Activated T-helper 1 cell treated with Interleukin-2 at 50 U/mL for 16 hours (primary cell): ENCODE measurements at places on chromosomes 4 and X.
A peak's percentile ranks its signal among the peaks of the same experiment; 100 is the strongest.

DNA sequence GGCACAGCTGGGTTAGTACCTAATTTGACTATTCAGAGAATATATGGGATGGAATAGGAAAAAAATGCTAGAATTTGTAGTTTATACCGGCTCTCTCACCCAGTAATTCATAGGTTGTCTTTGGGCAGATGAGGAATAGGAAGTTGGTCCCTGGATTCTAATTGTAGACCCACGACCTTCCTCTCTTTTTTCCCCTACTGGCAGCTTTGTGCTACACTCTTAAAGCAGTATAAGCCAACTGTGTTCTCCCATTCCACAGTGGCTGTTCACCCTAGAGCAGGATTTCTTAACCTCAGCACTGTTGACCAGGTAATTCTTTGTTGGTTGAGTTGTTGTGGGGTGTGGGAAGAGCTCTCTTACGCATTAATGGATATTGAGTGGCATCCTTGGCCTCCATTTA, 92.9 kb downstream of the FNIP2 start:
- DNase-seq = no peak

DNA sequence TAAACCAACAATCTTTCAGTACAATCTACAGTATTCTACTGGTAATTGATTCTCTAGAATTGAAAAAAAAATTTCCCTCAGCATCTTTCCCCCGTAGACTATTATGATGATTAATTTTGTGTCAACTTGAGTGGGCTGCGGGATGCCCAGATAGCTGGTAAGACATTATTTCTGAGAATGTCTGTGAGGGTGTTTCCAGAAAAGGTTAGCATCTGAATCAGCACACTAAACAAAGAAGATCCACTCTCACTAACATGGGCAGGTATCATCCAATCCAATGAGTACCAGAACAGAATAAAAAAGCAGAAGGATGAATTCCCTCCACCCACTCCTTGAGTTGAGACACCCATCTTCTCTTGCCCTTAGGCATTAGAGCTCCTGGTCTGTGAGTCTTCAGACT, 186.1 kb upstream of the MAB21L2 start:
- no peak for DNase-seq

GRCh38 chr4:1740021-1740545, 18.8 kb downstream of the TACC3 start:
- no peak for DNase-seq

DNA sequence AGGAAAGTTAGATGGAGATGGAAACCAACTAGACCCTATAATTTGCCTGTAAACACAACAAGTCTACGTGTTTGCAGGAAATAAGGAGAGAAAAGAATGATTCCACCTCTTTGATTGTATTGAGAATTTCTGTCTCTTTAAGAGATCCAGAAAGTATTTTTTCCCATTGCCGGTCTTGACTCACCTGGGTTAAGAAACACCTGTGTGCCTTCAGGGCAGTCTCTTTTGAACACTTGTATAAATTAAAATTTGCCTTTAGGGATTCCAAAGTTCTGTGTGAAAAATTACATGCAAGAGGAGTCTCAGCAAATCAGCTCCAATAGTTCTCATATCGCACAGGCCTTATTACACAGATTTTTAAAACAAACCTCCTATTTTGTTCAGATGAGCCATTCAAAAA, 46.0 kb upstream of the SMAD1 start:
- DNase-seq = no peak

GRCh38 chr4:85659610-85660218, 184.8 kb downstream of the ARHGAP24 start:
- no peak for DNase-seq

GRCh38 chr4:183342541-183343533, 20.6 kb upstream of the CLDN24 start:
- DNase-seq = no peak

GRCh38 chrX:107440187-107440586, 9.3 kb upstream of the FRMPD3 start:
- DNase-seq = no peak

DNA sequence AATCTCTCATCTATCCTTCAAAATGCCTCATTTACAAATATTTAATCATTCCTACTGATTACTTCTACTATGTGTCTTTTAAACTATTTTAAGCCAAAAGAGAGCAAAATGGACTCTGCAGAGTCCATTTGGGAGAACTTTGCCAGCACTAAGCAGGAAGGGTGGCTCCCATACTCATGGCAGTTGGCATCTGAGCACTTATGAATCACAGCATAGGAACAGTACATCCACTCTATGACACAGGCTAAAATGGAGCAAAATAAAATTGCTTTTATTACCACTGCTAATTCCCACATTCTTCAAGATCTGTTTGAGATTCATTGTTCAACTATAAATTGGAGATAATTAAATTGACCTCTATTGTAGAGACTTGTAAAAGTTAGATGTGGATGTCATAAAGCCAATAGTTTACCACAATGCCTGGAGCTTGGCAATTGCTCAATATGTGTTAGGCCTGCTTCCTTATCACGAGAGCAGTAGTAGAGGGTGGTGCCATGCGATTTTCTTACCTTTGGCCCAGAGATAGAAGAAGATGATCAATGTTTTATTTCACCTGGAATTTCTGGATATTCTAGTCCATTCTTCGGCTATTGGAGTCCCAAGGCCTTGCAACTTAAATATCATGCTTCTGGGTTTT, 19.1 kb downstream of the HPGD start:
- DNase-seq = no peak

DNA sequence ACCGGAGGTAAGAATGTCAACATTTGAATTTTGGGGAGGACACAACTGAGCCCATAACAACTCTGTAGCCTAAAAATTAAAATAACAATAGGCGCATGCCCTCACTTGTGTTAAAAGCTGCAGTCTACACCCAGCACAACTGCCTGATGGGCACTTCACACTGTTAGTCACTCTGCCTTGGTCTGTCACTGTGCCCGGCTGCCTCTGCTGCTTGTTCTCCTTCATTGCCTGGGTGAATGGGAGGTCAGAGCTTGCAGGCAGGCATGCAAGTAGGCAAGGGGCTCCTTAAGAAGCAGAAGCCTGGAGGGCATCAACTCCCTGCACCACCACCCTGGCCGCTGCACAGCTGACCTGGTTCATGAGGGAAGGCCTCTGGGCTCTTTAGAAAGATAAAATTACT, 374.8 kb downstream of the MID1IP1 start:
- no peak for DNase-seq

DNA sequence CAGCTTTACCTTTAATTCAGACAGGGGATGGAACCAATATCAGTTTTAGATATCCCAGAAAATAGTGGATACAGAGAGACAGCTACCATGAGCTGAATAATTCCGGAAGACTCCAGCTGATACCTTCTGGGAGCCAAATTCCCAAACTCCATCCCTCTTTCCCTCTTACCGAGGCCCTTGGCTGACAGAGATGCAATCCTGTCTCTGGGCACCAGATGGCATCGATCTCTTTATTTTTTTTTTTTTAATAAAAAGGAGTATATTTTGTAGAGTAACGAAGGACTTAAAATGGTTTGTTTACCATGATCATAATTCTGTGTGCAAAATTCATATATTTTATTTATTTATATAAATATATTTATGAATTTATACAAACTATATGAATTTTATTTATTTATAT, 31.0 kb downstream of the RAB40A start:
- DNase-seq = no peak

DNA sequence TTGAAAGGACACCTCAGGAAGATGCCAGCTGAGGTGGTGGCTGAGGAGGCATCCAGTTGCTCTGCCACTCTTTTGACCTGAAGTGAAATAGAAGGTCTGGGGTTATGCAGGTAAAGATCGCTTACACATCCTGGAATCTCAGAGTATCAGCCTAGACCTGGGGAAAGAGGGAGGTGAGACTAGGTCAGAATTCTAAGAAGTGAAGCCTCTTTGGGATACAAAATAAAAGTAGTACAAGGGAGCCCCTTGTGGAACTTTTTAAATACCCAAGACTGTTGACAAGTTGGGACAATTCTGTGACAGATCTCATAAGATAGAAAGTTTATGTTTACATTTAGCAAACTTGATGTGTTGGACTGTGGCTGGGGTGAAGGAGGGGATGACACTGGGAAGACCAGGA, 263.1 kb downstream of the SPRY1 start:
- DNase-seq = no peak

DNA sequence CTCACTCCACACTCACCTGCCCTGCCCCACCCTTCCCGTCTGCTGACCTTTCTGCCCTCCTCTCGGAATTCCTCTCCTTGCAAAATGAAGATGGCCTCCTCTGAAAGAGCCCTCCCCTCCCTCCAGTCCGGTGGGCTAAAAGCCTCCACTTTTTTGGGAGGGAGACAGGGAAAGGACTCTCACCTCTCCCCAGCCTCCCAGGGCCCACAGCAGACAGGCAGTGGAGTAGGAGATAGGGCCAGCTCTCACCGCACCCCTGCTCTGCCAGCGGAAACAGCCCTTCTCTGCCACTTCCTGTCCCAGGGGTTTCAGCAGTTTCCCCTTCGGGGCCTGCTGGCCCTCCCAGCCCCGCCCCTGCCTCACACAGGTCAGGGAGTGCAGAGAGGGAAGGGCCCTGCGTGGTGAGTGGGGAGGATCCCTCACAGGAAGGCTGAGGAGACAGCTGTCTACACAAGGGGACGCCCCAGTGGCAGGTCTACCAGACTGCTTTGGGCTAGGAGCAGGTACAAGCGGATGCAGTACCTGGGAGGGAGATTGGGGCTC, 18.2 kb downstream of the ELF4 start:
- DNase-seq = peak; percentile 85

DNA sequence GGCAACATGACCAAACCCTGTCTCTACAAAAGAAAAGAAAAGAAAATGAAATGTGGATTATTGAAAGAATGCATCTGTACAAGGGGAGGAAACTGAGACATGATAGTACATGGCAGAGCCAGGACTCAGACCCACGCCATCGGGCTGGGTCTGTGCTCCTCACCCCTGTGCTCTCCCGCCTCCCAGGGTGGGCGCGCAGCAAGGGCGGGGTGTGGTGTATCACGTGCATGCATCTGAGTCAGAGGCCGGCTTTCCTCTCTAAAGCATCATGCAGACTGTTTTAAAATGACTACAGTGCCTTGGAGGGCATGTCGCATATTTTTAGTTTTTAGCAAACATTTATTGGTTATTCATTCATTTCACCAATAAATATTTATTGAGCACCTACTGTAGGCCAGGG, 47.8 kb downstream of the HTT-AS start:
- no peak for DNase-seq

DNA sequence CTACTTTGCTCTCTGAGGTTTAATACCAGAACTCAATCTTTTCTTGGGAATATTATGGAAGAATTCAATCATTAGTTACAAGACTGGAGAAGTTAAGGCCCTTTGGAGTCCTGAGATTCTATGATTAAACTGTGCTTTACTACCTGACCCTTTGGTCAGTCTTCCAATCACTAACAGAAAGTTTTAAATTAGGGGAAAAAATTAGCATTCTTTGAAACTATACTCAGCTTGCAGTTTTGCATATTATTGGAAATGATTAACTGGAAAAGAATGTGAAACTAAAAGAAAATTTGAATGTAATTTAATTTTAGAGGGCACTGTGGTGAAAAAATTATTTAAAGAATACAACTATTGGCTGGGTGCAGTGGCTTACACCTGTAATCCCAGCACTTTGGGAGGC, 18.7 kb upstream of the GPR34 start:
- no peak for DNase-seq

GRCh38 chrX:74922922-74923543, 2.2 kb downstream of the NEXMIF start:
- no peak for DNase-seq

GRCh38 chrX:15349046-15349445, 13.7 kb upstream of the PIGA start:
- DNase-seq = no peak

DNA sequence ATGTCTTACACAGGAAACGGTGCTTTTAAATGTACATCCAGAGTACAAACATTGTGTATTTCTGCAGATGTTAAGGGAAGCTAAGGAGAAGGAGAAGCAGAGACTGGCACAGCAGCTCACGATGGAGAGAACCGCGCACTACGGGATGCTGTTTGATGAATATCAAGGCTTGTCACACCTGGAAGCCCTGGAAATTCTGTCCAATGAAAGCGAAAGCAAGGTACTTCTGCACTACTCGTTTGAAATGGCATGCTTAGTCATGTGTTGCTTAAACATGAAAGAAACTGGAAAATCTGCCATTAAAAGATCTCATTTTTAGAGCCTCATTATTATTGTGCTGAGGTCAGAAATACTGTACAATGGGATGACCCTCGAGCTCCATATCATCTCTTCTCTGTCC, 47.2 kb downstream of the FAM114A1 start:
- DNase-seq = no peak

- DNase-seq = peak; percentile 32
Measured at GRCh38 chrX:47218920-47219815, 687 bp downstream of the CDK16 start.
